Natural killer cell (primary cell): ENCODE measurements at places on chromosomes 5 and 9. TPM values are rescaled to one million over a fixed set of nuclear protein-coding genes. Genes with fewer than 3 reads are reported as not detected.

Gene UBE2B
- 93.5 TPM for total RNA-seq

Gene ZNF462
- 0.33 TPM for total RNA-seq

Gene FOXD4L3
- total RNA-seq, result not detected

Gene TTC23L
- total RNA-seq, result not detected

Gene LPCAT1
- 196 TPM for total RNA-seq

Gene BHMT2
- total RNA-seq, result not detected

Gene FOXD4L6
- total RNA-seq, result not detected

Gene SLC46A2
- 0.18 TPM for total RNA-seq

Gene RIOK2
- total RNA-seq, result 31.0 TPM

Gene BHMT
- not detected for total RNA-seq

Gene SPAAR
- not detected for total RNA-seq

Gene ZFR
- 70.8 TPM for total RNA-seq

Gene PCDHGB5
- total RNA-seq, result 3.1 TPM

Gene DBN1
- 25.2 TPM for total RNA-seq

Gene FOXD4L5
- not detected for total RNA-seq

Gene TMEM161B
- total RNA-seq, result 33.2 TPM

Gene PCDHB16
- total RNA-seq, result not detected

Gene CLIC3
- total RNA-seq, result 161 TPM

Gene PRELID2
- total RNA-seq, result 3.1 TPM

Gene ZNF608
- 0.39 TPM for total RNA-seq

Gene NDST1
- 2.8 TPM for total RNA-seq

- peaks cover 12% of the 10 kb centered on the region for H3K27me3 ChIP-seq
- no peak overlapping the region for H3K4me3 ChIP-seq
- H3K36me3 ChIP-seq, result no peaks in the 10 kb centered on the region
- no peak overlapping the region for H3K27ac ChIP-seq
- H3K4me1 ChIP-seq, result no peaks in the 10 kb centered on the region
Measured at GRCh38 chr5:175448276-175448675, 4.3 kb upstream of the DRD1 start.

- H3K36me3 ChIP-seq, result no peaks in the 10 kb centered on the region
- no peaks in the 10 kb centered on the region for H3K4me1 ChIP-seq
- H3K27ac ChIP-seq, result no peak overlapping the region
- no peak overlapping the region for H3K4me3 ChIP-seq
- no peaks in the 10 kb centered on the region for H3K27me3 ChIP-seq
Measured at GRCh38 chr9:14211564-14211963, 102.4 kb downstream of the NFIB start.

- no peaks in the 10 kb centered on the region for H3K36me3 ChIP-seq
- H3K4me1 ChIP-seq, result no peaks in the 10 kb centered on the region
- no peak overlapping the region for H3K4me3 ChIP-seq
Measured at GRCh38 chr5:36614657-36615308, 8.4 kb downstream of the SLC1A3 start.

DNA sequence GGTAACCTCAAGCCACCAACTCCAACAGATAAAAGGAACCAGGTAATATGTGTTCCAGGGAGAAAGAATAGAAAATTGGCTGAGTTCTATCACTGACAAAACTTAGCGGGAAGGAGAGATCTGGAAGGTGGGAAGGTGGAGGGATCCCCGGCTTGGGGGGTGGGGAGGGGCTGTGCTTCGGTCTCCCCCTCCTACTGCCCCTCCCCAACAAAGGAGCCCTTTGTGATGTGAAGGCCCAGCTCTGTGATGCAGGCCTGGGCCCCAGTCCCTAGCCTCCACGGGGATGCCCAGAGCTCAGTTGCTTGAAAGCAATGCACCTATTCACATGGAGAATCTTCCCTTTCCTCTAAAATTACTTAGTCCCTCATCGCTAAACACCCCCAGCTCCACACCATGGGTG lies 4.4 kb upstream of the ZNF484 start:
- DNase-seq, result no peak
- H3K27ac ChIP-seq, result no peak overlapping the region
- no peak overlapping the region for H3K4me3 ChIP-seq
- H3K27me3 ChIP-seq, result no peaks in the 10 kb centered on the region

- H3K4me1 ChIP-seq, result no peaks in the 10 kb centered on the region
- H3K4me3 ChIP-seq, result no peak overlapping the region
- H3K27ac ChIP-seq, result no peak overlapping the region
- H3K36me3 ChIP-seq, result no peaks in the 10 kb centered on the region
- no peak for DNase-seq
Measured at GRCh38 chr5:93452255-93452654, 128.8 kb downstream of the NR2F1-AS1 start.

- H3K4me3 ChIP-seq, result no peak overlapping the region
- no peaks in the 10 kb centered on the region for H3K27me3 ChIP-seq
- no peak overlapping the region for H3K27ac ChIP-seq
Measured at GRCh38 chr5:66315784-66316183, 171.7 kb downstream of the SREK1 start.

- H3K4me1 ChIP-seq, result no peaks in the 10 kb centered on the region
- peaks cover 31% of the 10 kb centered on the region for H3K36me3 ChIP-seq
- no peak overlapping the region for H3K4me3 ChIP-seq
- H3K27ac ChIP-seq, result no peak overlapping the region
Measured at GRCh38 chr5:143068712-143069111, 298.5 kb downstream of the ARHGAP26 start.

DNA sequence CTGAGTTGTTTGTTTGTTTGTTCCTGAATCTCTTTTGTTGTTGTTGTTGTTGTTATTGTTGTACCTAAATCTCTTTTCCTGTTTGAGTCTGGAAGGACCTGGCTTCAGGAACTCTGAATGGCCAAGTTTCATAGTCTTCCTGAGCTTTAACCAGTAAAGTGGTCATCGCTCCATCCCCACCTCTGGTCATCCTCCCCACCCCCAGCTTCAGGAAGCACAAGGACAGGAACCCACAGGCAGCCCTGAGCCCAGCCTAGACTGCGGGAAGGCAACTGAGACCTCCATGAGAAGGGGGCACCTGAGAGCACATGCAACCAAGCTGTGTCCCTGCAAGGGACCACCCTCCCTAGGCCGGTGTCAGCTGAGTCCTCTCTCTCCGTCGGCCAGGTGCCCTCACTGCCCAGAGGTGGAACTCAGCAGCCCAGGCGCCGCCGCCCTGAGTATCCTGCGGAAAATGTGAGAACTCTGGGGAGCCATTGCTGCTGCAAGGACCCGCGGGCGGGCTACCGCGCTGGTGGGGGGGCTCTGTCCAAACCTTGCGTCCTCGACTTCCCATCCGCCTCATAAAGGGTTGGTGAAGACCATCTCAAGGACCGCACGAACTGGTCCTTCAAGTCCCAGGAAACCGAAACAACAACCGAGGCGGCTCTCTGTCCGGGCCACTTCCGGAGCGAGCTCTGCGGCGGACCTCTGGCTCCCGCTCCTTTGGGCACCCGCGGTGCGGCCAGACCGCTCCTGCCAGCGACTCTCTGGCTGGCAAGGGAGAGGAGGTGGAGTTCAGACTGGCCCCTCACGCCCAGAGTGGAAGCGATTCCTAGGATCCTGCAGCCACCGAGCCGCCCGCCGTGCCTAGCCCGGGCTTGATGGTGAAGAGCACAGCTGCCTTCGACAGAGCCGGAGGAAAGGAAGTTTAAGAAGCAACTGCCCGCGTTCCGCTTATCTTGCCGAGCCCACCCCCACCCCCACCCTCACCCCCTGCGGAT lies 4.2 kb downstream of the BARX1 start:
- peaks cover 48% of the 10 kb centered on the region for H3K4me1 ChIP-seq
- peak overlapping the region; percentile 39 for H3K4me3 ChIP-seq
- H3K27me3 ChIP-seq, result peaks cover 70% of the 10 kb centered on the region
- no peak for DNase-seq

DNA sequence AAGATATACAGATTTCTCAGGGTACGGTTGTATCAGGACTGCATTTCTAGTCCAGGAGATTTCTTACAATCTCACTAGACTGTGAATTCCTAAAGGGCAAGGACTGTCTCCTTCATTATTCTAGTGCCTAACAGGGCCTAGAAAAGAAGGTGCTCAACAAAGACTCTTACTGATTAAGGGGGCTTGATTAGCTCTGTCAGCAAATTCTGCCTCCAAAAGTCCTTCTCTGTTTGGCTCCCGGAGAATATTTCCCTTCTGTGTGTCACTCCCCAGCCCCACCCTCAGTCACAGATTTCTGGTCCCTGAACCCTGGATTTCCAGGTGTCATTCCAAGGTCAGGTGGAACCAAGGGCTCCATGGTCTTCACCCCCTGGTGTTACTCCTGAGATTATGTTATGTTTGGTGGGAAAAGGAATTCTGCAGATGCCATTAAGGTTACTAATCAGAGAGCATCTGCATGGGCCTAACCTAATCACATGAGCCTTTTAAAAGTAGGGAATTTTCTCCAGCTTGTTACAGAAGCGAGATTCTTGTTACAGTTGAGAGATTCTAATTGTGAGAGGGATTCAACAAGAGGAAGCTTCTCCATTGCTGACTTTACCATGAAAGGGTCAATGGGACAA lies 167.7 kb upstream of the LHFPL2 start:
- no peaks in the 10 kb centered on the region for H3K36me3 ChIP-seq
- H3K4me3 ChIP-seq, result no peak overlapping the region
- no peaks in the 10 kb centered on the region for H3K27me3 ChIP-seq
- H3K4me1 ChIP-seq, result no peaks in the 10 kb centered on the region
- H3K27ac ChIP-seq, result no peak overlapping the region

DNA sequence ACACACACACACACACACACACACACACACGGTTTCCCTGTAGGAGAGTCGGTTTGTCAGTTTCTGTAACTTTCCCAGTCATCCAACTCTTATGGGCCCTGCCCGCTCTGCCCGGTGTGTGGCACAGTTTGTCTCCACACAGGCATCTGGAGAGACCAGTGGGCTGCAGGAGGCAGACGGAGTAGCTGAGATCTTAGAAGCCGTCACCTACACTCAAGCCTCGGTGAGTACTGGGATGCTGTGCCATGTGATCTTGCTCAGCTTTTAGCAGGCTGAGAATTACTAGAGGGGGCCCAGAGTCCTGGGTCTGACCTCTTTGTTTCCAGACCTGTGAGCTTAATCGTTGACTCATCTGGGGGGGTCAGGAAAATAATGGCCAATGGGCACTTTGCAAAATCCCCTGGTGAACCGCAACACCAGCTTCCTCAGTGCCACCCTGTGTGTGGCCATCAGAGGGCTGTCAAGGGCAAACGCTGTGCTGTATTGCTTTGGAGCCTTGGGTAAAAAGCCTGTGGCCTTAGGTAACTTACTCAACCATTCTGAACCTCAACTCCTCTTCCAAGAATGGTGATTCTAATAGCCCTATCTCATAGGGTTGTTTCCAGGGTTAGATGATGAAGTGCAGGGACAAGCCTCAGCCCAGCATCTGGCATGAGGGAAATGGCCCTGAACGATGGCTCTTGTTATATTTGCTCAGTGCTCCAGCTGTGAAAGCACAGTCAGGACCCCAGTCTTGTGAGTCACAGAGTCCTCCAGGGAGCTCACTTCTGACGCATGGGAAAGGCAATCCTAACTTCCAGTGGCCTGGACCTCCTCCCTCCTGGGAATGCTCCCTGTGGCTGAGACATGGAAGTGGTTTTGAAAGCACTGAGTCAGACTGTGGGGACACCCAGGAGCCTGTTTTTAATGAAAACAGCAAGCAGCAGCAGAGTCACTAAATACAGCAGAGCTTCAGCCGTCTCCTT lies 45.6 kb downstream of the COL15A1 start:
- H3K4me3 ChIP-seq, result no peak overlapping the region
- DNase-seq, result no peak
- H3K36me3 ChIP-seq, result no peaks in the 10 kb centered on the region
- no peaks in the 10 kb centered on the region for H3K27me3 ChIP-seq
- H3K27ac ChIP-seq, result no peak overlapping the region

DNA sequence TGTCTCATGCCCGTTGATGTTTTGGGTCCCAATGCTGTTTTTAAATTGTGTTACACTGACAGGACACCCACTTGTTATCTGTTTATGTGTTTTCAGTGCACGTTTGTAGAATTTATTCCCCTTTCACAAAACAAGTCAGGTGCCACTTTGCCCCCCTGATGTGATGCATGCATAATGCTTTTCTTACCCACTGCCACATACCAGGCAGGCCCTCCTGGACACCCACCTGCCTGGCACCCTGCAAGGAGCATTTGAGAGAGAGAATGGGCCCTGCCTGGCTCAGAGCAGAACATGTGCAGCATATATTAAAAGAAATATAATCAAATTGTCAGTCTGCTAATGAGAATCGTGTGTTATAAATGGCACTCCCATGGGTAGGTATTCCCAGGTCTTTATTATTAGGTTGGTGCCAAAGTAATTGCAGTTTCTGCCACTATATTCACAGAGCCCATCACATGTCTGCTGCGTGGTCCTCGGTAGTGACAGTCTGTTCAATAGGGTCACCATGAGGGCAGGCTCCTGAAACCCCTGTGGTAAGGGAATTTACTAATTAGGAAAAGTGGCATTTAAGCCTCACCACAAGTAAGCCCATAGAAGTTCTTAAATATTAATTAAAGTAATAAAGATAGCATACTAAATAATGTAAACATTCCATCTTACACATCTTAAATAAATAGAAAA lies 52.2 kb upstream of the CKMT2 start:
- peaks cover 2% of the 10 kb centered on the region for H3K36me3 ChIP-seq
- no peaks in the 10 kb centered on the region for H3K4me1 ChIP-seq
- no peak overlapping the region for H3K27ac ChIP-seq
- DNase-seq, result no peak
- H3K4me3 ChIP-seq, result no peak overlapping the region
- no peaks in the 10 kb centered on the region for H3K27me3 ChIP-seq

DNA sequence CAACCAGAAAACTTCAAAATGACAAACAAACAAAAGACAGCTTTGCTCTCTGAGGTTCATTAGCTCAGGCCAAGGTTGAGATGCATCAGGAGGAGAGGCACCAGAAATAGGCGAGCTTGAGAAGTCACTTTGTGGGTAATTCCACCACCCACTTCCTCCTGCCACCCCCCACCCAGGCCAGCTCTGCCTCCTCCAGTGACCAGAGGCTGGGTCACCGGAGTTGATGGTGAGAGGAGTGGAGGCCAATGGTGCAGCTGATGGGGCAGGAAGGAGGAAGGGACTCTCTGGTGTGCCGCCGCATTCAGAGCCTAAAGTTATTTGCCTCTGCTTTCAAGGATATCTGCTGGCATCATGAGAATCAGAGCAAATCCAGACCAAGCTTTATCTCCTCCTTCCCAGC lies 73.8 kb upstream of the ASTN2 start:
- no peak overlapping the region for H3K27ac ChIP-seq
- H3K36me3 ChIP-seq, result no peaks in the 10 kb centered on the region
- no peak for DNase-seq
- H3K4me1 ChIP-seq, result peaks cover 3% of the 10 kb centered on the region

DNA sequence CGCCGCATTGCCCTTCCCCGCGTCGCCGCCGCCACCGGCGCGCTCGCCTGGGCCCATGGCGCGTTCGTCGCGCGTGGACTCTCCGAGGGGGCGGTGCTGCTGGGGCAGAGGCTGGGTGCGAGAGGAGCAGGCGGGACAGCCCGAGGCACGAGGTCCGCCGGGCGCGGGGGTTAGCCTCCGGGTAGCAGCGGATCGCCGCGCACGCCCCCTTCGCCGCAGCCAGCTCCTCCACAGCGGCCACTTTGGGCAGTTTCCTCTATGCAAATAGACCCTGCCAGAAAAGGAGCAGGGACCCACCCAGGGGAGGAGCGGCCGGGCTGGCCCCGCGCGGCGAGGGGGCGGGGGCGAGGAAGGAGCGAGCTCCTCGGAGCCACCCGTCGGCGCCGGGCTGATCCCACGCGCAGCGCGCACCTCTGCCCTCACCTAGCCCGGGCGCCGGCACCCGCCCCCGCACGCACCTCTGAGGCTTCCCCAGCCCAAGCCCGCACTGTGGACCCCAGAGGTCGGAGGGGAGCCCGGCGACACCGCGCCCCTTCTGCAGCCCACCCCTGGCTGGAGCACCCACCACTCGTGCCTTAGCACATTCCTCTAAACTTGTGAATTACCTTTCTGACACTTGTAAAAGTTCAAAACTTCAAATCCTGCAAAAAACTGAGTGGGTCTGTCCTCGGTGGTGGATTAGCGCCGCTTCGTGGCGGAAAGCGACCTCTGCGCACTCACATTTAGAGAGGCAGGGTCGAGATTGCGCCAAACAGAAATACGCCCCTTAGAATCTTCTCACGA lies at the start of gene COL23A1:
COL23A1 (minus strand) TSS at position 253 of the 783 bp plus-strand sequence.
- no peaks in the 10 kb centered on the region for H3K36me3 ChIP-seq
- peak; percentile 62 for DNase-seq
- H3K4me1 ChIP-seq, result peaks cover 14% of the 10 kb centered on the region
- H3K27me3 ChIP-seq, result peaks cover 13% of the 10 kb centered on the region
- H3K27ac ChIP-seq, result no peak within 1 kb of the TSS
